ENCODE measurements at places on chromosomes 13 and 19.

GRCh38 chr13:23683084-23683483 lies 112.9 kb downstream of the TNFRSF19 start:
- no peak for DNase-seq

GRCh38 chr13:36921631-36922301 lies 1.7 kb upstream of the SMAD9 start:
- no peak for DNase-seq

DNA sequence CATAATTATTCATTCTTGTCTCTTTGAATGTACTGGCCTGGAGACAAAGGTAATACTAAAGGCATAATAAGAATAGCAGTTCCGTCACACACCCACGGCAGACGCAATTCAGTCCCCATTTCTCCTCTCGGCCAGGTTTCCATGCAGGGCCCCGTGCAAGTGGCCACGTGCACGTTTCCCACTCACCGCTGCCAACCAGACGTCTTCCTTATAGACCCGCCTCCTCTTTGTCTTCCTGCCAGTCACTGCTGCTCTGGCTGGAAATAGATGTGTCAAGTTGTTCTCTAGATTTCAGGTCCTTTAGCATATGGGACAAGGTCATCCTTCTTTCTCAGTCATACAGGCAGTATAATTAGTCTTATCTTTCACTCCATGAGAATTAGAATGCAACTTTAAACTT lies 204.3 kb downstream of the SUCLA2 start:
- DNase-seq, result no peak

GRCh38 chr19:7541828-7542443 lies 6.4 kb downstream of the PNPLA6 start:
- no peak for DNase-seq

DNA sequence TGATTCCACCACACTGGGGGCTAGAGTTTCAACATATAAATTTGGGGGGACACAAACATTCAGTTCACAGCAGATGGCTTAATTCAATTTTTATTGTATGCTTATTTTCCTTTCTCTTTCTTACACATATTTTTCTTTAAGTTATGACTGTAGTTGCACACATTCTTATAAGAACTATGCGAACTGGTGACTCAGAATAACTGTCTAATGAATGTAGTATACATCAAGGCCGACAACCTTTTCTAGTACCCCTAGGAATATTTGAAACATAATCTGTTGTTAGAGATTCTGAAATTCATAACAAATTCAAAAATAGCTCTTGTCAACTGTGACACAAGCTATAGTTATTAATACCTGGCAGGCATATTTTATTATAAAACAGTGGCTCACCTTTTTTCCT lies 695.6 kb downstream of the PCDH9 start:
- DNase-seq, result no peak

- no peak for DNase-seq
Measured at GRCh38 chr13:73631411-73631810, 502.8 kb downstream of the KLF12 start.

DNA sequence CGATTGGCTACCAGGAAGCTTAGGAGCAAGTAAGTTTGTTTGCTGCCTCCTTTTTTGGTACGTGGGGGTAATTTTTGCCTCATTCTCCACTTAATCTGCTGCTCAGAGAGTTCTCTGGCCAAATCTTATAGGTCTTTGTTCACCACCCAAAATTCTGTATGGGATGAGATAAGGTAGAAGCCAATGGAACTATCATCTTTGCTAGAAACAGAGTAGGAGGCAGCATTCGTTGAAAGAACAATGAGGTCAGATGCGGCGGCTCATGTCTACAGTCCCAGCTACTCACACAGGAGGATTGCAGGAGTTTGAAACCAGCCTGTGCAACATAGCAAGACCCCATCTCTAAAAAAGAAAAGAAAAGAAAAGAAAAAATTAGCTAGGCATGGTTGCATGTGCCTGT lies 5.0 kb upstream of the DNAAF3 start:
- no peak for DNase-seq
